ENCODE measurements at places on chromosomes 7 and 10.
A peak's percentile ranks its signal among the peaks of the same experiment; 100 is the strongest.

DNA sequence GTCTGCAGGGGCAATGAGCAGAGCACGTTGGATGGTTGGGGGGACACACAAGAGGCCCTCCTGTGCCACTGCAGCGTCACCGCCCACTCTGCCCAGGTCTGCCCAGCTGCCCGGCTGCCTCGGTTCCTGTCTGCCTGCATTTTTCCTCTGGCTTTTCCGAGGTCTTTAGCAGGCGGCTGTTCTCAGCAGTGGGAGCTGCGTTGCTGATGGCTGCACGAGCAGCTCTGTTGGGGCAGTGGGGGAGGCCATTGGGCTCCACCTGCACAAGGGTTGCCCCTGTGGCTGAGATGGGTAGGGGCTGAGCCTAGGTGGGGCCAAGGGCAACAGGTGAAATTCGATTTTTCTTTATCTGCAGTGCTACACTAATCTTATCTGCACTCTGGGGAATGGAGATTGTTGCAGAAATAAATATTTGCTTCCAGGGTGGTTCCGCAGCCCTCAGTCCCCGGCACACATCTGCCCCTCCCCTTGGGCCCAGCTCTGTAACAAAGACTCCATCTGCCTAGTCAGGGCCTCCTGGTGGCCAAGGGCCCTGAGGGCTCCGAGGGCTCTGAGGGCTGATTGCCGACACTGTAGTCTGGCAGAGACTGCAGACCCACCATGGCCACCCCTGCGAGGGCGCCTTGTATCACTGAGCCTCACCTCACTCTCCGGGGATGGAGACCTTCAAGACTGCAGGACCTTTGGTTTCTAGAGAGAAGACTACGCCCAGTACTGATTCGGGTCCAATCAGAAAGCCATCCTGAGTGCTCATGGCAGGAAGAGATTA is 141.7 kb upstream of the SHH start:
- no peak for DNase-seq
- H3K4me3 ChIP-seq: no peak overlapping the region
- no peak overlapping the region for H3K27ac ChIP-seq
- no peaks in the 10 kb centered on the region for H3K4me1 ChIP-seq
- H3K27me3 ChIP-seq: no peaks in the 10 kb centered on the region
- peaks cover 24% of the 10 kb centered on the region for H3K36me3 ChIP-seq

DNA sequence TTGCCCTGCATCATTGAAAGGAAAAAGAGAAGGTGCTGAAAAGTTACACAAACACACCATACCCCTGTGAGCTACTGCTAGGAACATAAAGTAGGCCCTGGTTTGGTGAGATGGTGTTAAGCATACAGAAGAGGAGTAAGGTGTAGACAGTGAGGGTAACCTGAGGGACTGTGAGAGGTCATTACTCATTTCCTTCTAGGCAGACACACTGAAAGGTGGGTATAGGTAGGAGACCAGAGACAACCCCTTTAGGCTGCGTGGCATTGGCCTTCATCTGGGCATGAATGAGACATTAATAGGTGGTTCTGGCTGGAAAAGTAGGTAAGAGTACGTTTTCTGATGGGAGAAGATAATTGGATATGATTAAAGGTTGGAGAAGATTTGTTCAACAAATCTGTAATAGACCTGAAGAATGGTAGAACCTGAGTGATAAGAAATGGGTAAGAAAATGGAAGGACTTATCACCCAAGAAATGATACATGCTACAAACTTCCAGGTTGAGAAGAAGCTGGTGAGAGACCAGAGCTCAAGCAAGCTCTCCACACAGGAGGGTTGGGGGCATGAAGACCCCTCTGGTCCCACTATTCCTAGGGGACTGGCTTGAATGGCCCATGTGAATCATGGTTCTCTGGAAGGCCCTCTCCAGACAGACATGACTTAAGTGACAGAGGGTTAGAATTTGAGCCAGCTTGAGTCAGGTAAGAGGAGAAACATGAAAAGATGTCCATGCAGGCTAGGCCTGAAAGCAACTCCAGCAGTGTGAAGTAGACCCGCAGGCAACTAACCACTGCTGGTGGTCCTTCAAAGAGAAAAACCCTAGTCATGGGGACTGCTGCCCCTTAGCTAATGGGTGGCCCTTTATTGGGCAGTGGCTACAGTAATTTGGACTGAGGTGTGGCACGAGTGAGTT is 3.8 kb downstream of the COMTD1 start:
- H3K36me3 ChIP-seq: peaks cover 46% of the 10 kb centered on the region
- H3K27ac ChIP-seq: peak overlapping the region; percentile 67
- H3K27me3 ChIP-seq: no peaks in the 10 kb centered on the region
- DNase-seq: no peak
- peaks cover 37% of the 10 kb centered on the region for H3K4me1 ChIP-seq

GRCh38 chr10:6465437-6465836 is 114.6 kb downstream of the PRKCQ start:
- peaks cover 15% of the 10 kb centered on the region for H3K36me3 ChIP-seq
- H3K4me3 ChIP-seq: no peak overlapping the region
- H3K27me3 ChIP-seq: no peaks in the 10 kb centered on the region

GRCh38 chr10:60903096-60903495 is 40.9 kb downstream of the RHOBTB1 start:
- H3K4me3 ChIP-seq: no peak overlapping the region
- H3K27me3 ChIP-seq: no peaks in the 10 kb centered on the region

DNA sequence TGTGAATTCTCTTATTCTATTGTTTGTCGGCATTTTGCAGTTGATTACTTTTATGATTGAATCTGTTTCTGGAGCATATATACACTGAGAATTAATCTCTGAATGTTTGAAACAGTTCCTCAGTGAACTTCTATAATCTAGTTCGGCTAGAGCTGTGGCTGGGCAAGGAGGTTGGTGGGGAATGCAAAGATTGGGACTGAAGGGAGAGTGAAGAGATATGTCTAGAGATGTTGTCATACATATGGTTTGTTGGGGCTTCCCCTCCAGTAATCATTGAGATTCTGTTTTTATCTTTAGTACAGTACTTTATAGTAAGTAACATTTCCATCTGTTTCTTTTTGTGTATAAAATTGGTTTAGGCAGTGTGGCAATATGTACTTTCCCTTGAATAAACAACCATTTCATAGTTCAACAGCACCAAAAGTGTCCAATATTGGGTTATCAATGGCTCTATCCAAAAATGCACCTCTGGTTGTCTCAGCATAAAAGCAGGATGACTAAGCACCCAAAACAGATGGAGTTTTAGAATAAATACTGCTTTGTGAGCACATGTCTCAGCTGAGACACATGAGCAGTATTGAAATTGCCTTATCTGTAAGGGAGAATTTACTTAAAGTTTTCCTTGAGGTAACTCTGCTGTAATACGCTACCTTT is 36.7 kb downstream of the WAC start:
- 0 out of 2 replicates have a peak overlapping the region, but pooled peaks have one; percentile 4 for H3K27ac ChIP-seq
- H3K4me3 ChIP-seq: no peak overlapping the region
- H3K4me1 ChIP-seq: peaks cover 40% of the 10 kb centered on the region
- H3K36me3 ChIP-seq: peaks cover 13% of the 10 kb centered on the region
- no peaks in the 10 kb centered on the region for H3K27me3 ChIP-seq
- no peak for DNase-seq

DNA sequence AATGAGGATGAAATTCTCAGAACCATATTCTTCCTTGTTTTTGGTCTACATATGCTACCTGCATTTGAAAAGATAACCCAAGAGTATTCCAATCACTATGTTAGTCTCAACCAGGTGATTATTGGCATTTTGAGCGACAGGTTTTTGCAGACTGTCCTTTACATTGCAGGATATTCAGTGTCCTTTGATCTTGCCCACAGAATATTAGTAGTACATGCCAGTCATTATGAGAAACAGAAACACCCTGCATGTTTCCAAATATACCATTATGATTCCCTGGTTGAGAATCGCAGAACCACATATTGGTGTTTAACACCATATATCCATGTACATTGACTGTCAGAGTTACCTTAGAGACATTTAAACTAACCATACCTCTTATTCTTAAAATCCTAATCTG is 30.6 kb downstream of the TMEM243 start:
- H3K36me3 ChIP-seq: peaks cover 67% of the 10 kb centered on the region
- H3K27ac ChIP-seq: no peak overlapping the region
- no peaks in the 10 kb centered on the region for H3K4me1 ChIP-seq
- no peaks in the 10 kb centered on the region for H3K27me3 ChIP-seq
- DNase-seq: no peak

GRCh38 chr7:31058688-31059087 is 6.6 kb downstream of the ADCYAP1R1 start:
- peaks cover 28% of the 10 kb centered on the region for H3K4me1 ChIP-seq
- H3K27me3 ChIP-seq: peaks cover 10% of the 10 kb centered on the region
- no peak overlapping the region for H3K4me3 ChIP-seq
- no peak for DNase-seq
- no peaks in the 10 kb centered on the region for H3K36me3 ChIP-seq

Measured in WTC11 (cell line).